ENCODE measurements at places on chromosomes 13 and 19.

- no peak for DNase-seq
Measured at GRCh38 chr13:67515895-67516294, 285.8 kb upstream of the PCDH9 start.

DNA sequence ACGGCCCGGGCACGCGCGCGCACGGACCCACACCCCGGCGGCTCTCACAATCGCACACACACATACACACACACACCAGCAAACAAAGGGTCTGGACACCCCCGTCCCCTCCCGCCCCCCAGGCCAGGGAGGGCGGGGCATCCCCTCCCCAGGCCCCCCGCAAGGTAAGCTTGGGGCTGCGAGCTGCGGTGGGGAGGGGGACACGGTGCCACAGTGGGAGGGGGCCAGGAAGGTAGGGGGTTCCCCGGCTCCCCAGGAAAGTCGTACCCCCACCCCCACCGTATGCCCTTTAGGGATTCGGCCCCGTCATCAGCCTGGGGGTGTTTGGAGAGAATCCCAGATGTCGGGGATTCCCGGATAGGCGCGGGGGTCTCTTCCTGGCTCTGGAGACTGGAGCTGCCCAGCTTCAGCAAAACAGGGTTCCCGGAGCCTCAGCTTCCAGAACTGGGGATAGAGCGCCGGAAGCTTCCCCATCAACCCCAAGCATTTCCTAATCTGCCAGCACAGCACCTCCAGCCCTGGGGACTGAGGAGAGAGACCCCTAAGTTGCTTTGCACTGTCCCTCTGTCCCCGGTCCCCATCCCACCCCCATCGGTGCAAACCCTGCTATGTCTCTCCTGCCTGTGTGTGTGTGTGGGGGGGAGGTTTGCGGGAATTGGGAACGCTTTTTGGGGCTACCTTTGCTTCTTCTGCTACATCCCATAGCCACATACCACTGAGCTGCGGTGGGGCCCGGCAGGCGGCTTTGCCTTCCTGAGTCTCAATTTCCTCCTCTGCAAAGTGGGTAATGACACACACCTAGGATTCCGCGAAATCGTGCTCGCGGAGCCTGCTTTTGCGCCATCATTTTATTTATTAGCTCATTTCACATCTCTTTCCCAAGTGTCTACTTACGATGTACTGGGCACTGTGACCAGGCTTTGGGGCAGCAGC is 1.8 kb upstream of the CDC37 start:
- no peak for DNase-seq

DNA sequence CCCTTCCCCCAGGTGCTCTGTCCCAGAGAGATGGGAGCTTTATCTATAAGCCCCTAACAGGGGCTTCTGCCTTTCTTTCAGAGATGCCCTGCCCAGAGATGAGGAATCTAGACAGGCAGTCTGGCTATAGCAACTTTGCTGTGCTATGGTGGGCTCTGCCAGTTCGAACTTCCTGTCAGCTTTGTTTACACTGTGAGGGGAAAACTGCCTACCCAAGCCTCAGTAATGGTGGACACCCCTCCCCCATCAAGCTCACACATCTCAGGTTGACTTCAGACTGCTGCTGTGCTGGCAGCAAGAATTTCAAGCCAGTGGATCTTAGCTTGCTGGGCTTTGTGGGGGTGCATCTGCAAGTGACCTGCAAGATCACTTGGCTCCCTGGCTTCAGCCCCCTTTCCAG is 21.5 kb downstream of the CYSLTR2 start:
- no peak for DNase-seq

GRCh38 chr19:5238700-5239099 is 101.9 kb downstream of the PTPRS start:
- DNase-seq: no peak

DNA sequence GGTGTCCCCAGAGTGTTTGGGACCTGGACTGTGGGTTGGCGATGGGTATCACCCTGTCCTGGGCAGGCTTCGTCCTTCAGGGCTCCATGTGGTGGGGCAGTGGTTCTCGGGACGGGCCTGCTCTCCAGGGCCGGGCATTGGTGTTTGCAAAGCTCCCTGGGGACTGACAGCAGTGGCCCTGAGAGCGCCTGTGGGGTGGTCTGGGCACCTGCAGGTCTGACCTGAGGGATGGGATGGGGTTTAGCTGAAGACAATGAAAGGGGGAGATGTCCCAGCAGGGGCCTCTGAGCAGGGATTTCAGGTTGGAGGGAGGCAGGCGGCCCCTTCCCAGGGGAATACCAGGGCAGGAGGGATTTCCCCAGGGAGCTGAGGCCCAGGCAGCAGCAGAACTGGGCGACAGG is 68.3 kb upstream of the MCF2L start:
- no peak for DNase-seq
